ENCODE measurements at places on chromosomes 2 and 18.

DNA sequence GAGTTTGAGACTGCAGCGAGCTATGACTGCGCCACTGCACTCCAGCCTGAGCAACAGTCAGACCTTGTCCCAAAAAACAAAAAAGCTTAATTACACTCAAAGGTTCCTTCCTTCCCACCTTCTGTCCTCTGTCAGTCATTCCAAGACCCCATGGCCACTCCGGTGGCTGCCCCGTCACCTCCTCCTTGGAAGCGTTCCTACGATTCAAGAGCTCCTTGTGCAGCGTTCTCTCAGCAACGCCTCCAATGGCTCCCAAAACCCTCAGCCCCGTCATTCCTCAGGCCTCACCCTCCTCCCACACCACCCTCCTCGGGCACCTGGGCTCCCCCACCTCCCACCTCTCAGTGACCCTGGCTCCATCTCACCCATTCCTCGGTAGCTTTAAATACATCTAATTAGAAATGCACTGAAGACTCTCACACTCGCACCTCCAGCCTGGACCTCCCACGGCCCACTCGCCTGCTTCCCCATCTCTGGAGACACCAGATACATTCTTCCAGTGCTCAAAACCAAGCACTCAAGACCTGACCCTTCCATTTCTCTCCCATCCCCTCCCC lies 8.0 kb downstream of the PASK start:
- no peak for DNase-seq

DNA sequence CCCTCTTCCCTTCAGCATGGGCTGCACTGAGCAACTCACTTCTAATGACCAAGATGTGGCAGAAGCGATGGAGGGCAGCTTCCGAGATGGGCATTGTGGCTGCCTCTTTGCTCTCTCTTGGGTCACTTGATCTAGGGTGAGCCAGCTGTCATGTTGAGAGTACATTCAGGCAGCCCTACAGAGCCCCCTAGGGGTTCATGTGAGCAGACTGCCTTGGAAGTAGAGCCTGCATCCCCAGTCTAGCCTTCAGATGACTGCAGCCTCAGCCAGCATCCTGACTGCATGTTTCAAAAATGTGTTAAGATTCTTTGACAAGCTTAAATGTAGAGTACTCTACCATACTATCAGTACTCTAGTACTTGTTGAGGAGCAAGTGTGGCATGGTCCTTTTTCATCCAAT lies 143.9 kb downstream of the NCK2 start:
- no peak for DNase-seq

DNA sequence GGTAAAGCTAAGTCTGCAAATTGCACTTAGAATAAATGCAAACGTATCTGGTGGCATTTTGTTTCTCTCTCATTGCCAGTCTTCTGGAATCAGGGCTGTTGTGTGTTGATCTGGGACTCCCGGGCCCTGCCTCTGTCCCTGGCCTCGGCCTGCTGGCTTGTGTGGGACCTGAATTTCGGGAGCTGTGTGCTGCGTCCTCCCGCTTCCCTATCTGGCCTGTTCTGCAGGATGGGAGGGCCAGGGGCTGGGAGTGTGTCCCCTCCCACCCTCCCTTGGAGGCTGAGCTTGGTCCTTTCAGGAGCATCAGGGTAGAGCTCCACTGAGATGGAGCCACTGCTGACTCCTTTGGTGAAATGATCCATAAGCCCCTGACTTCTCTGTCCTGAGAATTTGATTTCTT lies 118.5 kb downstream of the ACKR3 start:
- DNase-seq: no peak

- DNase-seq: no peak
Observed at GRCh38 chr2:15753811-15754702, 162.4 kb downstream of the DDX1 start.

DNA sequence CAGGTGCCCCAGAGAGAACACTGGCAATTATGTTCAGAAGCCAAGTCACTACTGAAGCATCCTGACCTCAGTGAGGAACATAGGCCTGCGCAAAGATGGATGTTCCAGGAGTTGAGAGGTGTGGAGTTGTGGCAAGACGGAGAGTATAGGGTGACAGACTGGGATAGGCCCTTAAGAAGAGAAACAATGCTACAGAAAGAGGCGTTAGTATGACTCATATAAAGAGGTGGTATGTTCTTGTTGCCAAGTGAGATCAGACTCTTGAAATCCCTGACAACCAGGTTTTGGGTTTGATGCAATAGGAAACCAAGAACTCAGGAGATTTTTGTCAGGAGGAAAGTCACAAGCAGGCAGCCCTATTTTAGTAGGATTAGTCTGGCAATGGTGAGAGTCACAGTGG lies 185.6 kb downstream of the RIT2 start:
- DNase-seq: no peak

DNA sequence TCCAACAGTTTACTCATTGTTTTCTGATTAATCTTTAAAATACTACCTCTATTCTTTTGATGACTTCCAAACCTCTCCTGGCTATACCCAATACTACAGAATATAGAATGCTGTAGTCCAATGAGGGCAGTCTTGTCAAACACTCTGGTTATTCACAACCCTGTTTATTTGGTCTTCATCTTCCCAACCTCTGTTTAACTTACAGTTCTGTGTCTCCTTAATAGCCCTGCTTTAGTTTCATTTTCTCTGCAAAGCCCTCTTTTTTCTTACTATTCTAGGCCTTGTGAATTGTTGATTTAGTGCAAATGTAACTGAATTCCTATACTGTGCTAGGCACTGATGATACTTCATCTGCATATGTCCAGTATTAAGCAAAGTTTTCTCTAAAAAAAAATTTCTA lies 40.0 kb downstream of the ACVR2A start:
- DNase-seq: no peak

DNA sequence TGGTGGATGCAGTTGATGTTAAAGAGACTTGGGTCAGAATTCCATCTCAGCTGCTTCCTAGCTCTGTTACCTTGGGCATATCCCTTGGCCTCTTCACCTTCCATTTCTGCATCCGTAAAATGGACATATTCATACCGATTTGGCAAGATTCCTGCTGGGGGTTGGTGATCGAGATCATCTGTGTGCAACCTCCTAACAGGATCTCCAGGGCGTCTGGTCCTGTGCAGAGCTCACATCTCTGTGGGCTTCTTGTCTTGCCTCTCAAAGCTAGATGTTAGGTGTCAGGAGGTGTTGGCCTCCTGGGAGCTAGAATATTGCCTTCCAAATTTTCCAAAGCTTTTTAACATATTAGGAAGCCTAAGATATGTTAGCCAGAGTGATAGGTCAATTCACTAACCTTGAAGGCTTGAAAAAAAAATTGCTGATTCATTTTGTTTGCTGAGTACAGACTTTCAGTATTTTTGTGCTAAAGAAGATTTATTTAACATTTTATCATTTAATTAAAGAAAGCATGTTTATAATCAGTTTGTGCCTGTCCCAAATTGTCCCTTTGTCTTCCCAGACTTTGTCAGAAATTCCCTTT lies 69.7 kb upstream of the ZNF516 start:
- no peak for DNase-seq

DNA sequence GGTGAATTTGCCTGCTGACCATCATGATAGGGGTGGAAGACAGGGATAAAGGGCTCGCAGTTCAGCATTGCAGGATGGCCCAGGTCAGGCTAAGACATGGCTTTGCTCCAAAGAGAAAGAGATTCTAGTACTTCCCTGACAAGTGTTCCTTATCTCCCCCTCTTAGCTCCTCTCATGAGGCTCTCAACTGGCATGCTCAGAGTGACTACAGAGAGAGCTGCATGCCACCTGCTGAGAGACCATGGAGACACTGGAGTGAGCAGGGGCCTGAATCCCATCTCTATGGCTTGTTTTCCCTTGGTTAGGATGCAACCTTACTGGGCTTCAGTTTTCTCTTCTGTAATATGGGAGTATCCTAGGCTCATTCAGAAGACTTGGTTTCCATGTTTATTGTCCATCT lies 94.3 kb downstream of the ARHGAP15 start:
- no peak for DNase-seq

- DNase-seq: no peak
Observed at GRCh38 chr2:216149741-216150140, 40.6 kb downstream of the XRCC5 start.

DNA sequence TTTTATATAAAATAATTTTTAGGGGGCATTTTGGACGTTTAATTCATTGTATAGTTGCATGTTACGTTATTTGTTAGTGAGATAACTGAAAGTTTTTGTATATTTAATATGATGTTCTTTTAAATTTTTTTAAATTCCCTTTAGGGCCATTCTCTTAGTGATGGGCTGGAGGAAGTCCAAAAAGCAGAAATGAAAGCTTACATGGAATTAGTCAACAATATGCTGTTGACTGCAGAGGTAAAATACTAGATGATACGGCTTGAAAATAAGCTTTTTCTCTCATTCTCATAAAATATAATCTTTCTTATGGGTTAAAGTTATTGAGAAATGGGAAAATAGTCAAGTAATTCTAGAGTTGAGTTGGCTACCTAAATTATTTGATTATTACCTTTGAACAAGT lies 58.9 kb downstream of the MTX2 start:
- DNase-seq: no peak

- DNase-seq: no peak
Observed at GRCh38 chr18:46156124-46156745, 52.0 kb downstream of the HAUS1 start.

DNA sequence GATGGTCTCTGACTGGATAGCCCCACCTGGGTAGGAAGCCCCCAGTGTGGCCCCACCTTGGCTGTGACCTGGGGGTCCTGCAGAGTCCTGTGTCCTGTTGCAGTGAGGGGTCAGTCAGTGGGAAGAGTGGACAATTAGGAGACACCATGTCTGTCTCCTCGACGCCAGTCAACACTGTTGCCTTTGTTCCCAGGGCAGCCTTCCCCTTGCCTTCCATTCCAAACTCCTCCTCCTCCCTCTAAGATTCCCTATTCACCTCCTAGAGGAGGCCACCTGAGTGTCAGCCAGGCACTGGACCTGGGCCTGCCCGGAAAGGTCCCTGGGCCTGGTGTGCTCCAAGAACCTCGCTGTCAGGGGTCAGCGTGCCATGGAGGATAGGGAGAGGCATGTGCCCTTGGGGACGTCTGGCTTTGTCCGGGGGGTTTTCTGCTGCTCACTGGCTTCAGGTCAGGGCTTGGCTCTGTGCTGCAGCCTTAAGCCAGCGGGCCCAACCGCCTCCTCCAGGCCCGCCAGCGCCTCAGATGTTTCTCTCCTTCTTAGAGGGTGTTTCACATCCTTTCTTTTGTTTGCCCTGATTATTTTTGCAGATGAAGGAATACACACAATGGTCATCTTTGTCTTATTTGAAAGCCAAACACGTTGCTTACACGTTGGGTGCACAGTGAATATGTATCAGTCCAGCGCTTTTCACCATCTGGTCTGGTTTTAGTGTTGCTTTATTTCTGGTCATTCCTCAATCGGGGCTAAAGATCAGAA lies 68.9 kb downstream of the HPCAL1 start:
- DNase-seq: no peak

DNA sequence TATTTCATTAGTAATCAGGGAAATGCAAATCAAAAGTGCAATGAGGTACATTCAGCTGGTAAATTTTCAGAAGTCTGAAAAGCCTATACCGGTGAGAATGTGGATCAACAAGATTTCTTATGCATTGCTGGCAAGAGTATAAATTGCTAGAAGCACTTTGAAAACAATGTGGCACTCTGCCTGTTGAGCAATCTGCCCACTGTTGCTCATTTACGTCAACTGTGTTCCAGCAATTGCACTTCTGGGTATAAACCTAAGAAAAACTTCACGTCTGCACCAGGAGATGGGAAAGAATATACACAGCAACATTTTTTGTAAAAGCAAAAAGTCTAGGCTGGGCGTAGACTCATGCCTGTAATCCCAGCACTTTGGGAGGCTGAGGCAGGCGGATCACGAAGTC lies 40.8 kb downstream of the MTERF4 start:
- no peak for DNase-seq

DNA sequence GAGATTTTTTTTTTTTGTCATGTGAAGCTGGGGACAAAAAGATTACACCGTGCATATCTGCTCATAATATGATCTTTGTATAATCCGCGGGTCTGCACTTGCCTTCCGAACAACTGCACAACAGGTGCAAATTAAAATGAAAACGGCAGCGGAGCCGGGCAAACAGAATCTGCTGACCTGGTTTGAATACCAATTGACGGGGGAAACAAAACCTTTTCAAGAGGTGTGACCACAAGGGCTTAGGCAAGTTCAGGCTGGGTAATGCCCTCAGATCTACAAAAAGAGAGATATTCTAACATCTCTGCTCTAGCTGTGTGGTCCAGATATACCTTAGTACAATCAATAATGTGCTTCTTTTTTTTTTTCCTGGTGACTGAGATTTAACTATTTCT lies 88.5 kb downstream of the ZEB2 start:
- DNase-seq: no peak

DNA sequence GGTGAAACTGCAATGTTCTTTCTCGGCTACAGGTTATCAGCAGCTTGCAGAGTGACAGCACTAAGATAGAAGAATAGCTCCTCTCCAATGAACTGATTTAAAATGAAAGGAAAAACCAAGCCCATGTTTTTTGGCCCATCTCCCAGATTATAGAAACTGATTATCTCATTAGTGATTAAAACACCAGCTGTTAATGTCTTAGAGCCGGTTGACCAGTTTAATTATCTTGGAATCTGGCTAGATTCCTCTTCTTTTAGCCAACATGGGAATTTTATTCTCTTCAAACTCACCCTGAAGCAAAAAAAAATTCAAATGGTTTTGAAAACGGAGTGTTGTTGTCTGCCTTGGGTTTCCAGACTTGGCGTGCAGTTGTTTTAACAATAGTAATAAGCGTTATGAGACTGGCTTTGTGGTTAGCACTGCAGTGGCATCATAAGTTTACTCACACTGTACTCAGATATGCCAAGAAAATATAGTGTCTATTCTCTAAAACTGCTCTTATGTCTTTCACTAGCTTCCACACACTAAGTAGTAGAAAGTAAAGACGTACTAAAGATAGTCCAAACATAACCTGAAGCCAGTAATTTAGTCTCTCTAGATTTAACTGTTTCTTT lies 665.3 kb downstream of the STK39 start:
- no peak for DNase-seq

- DNase-seq: no peak
Observed at GRCh38 chr18:23835506-23835905, 146.3 kb downstream of the LAMA3 start.

- no peak for DNase-seq
Observed at GRCh38 chr2:98390571-98391476, 44.6 kb downstream of the CNGA3 start.

DNA sequence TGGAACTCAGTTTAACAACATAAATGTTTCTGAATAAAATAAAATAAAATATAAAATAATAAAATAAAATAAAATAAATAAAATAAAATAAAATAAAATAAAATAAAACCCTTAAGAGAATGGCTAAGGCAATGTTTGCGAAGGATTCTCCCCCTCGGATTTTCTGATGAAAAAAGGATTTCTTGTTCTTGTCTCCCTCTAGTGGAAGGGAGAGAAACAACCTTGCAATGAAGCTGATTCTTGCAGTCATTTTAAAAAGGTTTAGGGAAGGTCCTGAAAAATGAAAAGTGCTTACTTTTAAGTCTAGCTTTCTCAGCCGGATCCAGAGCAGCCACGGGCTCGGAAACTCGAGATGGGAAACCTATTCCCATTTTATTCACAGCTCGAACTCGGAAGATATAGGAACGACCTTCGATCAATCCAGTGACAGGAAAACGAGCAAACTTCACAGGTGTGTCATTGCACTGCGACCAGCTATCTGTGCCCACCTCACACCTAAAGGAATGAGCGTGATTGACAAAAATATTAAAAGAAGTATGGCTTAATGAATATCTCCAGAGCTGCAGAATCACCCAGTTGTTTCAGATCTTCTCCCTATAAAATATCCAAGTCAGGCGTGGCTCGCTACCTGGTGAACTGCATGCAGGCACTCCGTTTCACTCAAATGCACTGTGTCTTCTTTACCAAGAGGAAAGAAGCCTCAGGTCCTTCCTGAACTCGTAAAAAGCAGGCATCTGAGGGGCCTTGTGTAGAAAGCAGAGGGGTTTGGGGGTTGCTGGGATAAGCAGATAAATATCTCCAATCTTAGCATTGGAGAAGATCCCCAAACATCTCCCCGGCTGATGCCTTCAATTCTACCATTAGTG lies 68.1 kb downstream of the MYOM1 start:
- no peak for DNase-seq
